Peyer's patch (tissue), 4 donors: ENCODE measurements at places on chromosomes 6 and 20. TPM values are rescaled to one million over a fixed set of nuclear protein-coding genes. Genes with fewer than 3 reads are reported as not detected.
A peak's percentile ranks its signal among the peaks of the same experiment; 100 is the strongest.

DNA sequence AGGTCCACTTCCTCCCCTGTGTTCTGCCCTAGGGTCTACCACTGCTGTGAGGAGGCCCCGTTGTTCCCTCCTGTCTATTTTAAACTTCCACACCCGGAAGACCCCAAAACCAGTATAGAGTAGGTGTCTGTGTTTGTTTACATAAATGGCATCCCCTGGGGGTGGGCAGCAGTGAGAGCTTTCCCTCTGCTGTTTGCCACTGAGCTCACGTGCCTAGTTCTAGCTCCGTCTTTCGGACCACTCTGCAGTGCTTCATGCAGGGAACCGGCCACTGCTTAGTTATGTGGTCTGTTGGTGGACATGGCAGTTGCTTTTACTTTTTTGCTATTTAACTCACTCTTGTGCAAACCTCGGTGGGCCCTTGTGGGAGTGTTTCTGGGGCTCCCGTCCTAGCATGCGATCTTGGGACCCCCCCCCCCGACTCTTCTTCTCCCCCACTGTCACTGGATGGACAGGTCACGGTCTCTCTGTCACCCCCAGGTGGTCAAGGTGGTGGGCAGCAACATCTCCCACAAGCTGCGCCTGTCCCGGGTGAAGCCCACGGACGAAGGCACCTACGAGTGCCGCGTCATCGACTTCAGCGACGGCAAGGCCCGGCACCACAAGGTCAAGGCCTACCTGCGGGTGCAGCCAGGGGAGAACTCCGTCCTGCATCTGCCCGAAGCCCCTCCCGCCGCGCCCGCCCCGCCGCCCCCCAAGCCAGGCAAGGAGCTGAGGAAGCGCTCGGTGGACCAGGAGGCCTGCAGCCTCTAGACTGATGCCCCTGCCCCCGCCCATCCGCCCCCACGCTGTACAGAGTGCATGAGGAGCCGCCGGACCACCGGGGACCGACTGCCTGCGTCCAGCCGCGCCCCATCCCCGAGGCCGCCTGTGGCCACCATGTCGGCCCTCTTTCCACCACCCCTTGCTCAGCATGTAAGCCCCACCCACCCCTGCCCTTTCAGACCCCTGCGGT lies 40.9 kb downstream of the VSTM2L start:
- DNase-seq = peak; percentile 8

DNA sequence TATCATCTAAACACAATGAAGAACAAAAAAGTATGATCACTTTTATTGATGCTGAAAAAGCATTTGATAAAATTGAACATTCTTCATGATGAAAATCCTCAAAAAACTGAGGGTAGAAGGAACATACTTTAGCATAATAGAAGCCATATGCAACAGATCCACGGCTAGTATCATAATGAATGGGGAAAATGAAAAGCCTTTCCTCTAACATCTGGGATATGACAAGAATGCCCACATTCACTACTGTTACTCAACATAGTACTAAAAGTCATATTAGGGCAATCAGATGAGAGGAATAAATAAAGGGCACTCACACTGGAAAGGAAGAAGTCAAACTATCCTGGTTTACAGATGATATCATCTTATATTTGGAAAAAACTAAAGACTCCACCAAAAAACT lies 256.6 kb downstream of the RFPL4B start:
- DNase-seq = no peak

DNA sequence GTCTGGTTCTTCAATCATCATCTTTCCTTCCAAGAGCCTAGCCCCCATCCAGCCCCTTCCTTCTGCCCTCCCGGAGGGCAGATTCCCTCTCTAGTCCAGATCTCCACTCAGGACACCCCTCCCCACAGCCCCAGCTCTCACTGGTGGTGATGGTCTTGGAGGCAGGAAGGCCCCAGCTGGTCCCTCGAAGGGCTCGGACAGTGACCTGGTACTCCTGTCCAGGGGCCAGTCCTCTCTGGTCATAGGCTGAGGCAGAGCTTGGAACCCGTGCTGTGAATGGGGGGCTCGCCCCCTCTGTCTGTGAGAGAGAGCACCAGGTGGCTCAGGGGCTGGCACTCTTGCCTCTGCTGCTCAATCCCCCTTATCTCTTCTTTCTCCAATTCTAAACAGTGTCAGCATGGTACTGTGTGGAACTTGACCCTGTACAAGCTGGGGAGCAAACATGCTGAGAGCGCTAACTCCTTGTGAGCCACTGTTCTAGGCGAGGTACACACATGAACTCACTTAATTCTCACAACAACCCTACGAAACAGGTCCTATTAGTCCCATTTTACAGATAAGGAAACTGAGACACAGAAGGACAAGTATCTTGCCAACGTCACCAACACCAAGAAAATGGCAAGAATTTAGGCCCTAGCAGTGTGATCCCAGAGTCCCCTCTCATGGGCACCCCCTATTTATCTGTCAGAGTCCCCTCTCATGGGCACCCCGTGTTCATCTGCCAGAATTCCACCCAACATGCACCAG lies 19.9 kb downstream of the TNXB start:
- DNase-seq = no peak

DNA sequence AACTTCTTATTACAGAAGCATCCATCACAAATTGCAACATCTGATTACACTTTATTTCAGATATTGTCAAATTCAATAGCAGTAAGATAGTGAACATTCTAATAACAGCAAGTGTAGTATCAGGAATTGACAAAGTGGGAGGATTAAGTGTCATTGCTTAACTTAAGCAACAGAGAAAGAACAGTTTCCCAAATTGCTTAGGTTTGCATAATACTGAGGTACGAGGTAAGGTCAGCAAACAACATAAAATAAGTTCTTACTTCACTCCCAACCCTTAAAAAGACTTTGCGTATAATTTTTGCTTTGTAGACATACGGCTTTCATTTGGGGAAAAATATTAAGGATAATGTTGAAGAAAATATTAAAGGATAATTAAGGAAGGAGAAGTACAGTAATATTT lies 163.0 kb downstream of the RIMS1 start:
- DNase-seq = no peak

DNA sequence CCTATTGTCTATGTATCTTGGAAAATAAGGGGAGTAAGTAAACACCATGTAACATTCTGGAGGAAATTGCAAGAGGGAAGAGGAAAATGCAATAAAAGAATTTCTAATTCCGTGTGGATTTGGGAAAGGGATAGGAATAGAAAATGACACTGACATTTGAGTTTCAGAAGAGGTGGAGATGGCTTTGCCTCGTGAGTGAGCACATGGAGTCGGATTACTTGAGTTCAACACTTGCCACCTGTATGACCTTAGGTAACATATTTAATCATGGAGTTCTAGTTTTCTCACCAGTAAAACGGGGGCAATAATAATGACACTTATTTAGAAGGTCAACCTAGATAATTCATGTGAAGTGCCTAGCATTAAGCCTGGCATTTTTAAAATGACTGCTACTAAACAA lies 10.8 kb upstream of the PBOV1 start:
- no peak for DNase-seq

DNA sequence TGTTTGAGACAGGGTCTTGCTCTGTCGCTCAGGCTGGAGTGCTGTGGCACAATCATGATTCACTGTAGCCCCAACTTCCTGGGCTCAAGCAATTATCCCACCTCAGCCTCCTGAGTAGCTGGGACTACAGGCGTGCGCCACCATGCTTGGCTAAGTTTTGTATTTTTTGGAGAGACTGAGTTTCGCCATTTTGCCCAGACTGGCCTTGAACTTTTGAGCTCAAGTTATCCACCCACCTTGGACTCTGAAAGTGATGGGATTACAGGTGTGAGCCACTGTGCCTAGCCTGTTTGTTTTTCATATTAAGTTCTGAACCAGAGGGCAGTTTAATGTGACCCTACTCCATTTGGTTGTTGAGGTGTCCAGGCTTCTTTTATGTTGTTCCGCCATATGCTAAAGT lies 194.8 kb downstream of the PLCB1 start:
- no peak for DNase-seq

DNA sequence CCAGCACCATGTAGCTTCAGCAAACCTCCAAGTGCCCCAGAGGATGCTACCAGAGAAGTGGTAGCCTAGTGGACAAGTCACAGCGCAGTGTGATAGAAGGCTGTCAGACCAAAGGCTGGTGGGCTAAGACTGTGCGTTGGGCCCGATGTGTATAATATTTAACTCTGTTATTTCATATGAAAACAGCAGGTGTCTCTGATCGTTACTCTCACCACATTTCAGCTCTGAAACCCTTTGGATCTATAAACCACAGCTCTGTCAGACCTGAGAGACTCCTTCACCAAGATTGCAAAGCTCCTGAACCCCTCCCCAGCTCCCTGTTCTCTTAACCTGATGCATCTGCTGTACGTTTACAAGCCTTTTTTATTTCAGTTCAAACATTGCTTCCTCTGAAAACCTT lies 43.8 kb downstream of the ISM1 start:
- DNase-seq = no peak

The ETV7 gene
- total RNA-seq = 8.4 TPM
